Colonic mucosa (tissue), 4 donors: ENCODE measurements at places on chromosomes 2 and 18.

DNA sequence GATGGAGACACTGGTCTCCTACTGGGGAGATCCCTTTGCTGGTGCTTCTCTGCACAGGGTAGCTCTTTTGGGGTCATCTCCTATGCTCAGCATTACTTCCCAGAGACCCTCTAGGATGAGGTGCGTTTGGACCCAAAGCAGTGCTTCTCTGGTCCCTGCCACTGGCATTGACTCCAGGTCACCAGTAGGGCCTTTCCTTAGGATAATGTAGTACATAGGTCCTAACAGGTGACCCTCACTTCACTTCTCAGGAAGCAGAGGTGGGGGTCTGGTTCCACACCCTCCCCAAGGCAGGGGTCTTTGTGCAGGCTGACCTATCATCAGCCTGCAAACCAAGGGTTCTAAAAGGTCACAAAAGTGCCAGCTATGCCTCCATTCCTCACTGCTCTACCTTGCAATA lies 145.8 kb upstream of the HS6ST1 start:
- peak; percentile 7 for DNase-seq

GRCh38 chr2:200042102-200042735 lies 86.8 kb downstream of the MAIP1 start:
- DNase-seq = no peak

DNA sequence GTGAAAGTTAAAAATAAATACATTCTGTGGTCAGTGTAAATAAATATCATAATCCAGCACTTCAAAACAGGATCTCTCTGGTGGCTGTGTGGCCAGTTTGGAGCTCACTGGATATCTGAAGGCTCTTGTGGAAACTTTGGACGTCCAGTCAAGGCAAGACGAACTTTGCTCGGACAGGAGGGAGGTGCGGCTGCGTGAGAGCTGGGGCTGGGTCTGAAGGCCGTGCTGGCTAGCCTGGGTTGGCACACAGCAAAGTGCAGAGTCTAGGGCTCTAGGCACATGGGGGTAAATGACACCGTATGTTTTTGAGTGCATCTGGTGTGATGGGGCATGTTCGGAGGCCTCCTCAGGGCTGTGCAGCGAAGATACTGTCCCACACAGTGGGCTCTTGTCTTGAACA lies 78.9 kb upstream of the TXNDC2 start:
- DNase-seq = no peak

- no peak for DNase-seq
These were observed 55.6 kb downstream of the SOWAHC start for GRCh38 chr2:109669731-109670130.

- DNase-seq = no peak
These were observed 177.0 kb downstream of the LDLRAD4 start for GRCh38 chr18:13395577-13395976.

GRCh38 chr2:229674830-229675530 lies 39.4 kb downstream of the DNER start:
- DNase-seq = no peak

DNA sequence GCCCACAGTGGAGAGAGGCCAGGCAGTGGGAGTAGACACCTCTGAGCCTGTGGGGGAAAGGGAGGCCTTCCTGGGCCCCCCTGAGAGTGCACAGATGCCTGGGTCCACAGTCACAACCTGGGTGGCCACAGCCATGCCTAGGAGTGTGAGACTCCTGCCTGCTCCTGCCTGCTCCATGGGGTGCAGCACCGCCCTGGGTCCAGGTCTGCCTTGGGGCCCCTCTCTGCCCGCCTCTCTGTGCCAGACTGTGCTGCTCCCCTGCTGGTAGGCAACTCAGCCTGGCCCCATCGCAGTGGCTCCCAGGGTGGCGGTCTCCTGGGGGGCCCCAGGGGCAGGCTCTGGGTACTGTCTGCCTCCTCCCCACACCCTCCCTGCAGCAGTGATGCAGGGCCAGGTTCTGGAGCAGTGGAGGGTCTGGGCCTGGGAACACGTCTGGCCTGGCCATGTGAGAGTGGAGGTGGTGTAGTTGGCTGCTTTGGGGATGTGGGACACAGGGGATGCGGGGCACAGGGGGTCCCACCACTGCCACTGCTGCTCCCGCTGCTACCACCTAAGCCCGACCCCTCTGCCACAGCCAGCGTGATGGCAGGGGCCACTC lies 60.1 kb upstream of the DLX2 start:
- no peak for DNase-seq

- DNase-seq = no peak
These were observed 58.8 kb upstream of the SIX2 start for GRCh38 chr2:45067859-45068570.

DNA sequence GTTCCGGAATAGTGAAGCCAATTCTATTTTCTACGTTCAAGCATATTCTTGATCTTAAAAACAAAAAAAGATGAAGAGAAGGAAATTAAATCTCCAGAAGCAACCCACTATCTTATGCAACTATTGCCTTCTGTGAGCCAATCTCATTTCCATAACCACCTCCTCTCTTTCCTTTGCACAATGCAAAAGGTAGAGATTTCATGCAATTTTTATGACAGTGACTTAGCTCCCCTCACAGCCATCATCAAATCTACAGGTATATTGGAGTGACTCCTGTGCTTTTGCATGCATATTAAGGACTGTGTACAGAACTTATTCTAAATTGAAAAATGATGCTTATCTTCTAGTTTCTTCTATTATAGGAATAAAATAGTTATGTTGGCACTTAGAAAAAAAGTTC lies 191.8 kb downstream of the DCC start:
- no peak for DNase-seq

DNA sequence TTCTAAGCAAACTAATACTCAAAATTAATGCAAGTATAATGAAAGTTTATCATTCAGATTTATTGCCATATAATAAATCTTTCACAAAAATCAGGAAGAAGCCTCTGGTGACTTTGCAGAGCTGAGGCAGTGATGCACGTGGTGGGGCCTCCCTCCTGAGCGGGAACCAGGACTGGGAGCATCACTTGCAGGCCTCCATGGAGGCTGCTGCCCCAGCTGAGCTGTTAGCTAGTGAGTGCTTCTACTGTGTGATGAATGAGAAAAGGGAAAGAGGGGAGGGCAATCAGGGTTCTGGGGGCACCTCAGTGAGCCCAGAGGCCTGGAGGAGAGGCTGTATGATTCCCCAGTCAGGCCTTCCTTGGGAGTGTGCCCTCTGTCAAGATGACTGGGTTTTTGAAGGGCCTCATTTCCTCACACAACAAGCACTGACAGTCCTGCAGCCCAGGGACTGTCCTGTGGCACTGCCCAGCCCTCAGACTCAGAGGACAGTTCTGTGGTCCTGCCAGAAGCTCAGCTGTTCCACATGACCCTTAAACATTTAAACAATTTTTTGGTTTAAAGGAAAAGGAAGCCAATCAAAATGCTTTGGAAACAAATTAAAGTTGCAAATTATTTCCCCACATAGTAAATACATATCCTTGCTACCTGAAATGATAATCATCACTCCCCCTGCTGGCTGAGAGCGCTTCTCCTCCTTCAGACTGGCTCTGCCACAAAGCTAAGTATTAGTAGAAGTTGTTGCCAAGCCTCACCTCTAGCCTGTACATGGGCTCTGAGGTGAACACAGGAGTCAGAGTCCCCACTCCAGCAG lies 90.9 kb upstream of the SMAD7 start:
- DNase-seq = peak; percentile 65

GRCh38 chr2:109636317-109636716 lies 22.2 kb downstream of the SOWAHC start:
- DNase-seq = no peak

DNA sequence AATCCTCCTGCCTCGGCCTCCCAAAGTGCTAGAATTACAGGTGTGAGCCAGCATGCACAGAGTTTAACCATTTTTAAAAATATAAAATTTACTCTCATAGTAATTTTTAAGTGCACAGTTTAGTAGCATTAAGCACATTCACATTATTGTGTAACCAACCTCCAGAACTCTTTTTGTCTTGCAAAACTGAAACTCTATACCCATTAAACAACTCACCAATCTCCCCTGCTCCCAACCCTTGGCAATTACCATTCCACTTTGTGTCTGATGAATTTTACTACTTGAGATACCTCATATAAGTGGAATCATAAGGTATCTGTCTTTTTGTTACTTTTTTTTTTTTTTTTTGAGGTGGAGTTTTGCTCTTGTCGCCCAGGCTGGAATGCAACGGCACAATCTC lies 112.5 kb downstream of the BMPR2 start:
- no peak for DNase-seq
